ENCODE measurements at places on chromosomes 12 and 14.

DNA sequence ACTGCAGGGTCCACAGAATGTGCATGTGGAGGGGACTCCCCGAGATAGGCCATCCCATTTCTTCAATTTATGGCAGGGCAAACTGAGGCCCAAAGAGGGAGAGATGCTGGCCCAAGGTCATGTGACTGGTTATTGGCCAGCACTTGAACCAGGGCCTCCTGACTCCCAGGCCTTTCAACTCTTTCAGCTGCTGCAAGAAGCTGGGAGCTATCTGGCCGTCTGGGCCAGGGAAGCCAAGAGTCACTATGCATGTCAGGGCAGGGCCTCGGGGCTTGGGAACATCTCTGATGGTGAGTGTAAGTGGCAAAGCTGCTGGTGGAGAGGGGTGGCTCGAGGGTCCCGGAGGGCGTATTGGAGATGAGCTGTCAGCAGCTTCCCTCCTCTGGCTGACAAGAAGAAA lies 9.5 kb upstream of the LTBP2 start:
- DNase-seq = no peak

GRCh38 chr12:103928682-103929045 lies 1.5 kb upstream of the HSP90B1 start:
- DNase-seq = peak; percentile 23

DNA sequence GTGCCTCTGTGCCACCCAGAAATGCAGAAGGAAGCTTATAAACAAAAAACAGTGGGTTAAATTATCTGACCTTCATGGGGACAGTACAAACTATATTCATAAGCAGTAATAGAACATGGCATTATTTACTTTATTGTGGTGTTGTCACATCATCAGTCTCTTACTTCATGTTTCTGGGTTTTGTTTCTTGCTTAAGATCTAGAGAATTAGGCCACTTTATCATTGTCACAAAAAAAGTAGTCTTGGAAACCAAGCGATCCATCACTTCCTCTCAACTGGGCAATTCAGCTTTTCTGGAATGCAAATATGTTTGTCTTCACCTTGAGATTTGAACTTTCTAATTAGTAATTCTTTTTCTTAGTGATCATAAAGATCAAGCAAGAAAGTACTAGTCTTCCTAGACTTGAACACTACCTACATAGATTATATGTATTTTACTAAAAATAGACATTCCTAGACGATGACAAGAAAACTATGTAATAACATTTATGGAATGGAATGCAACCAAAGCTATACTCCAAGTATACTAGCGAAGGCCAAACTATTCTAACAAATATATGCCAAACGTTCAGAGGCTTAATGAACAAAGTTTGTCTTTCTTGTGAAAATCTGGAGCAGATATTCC lies 363.4 kb downstream of the DAD1 start:
- DNase-seq = no peak

DNA sequence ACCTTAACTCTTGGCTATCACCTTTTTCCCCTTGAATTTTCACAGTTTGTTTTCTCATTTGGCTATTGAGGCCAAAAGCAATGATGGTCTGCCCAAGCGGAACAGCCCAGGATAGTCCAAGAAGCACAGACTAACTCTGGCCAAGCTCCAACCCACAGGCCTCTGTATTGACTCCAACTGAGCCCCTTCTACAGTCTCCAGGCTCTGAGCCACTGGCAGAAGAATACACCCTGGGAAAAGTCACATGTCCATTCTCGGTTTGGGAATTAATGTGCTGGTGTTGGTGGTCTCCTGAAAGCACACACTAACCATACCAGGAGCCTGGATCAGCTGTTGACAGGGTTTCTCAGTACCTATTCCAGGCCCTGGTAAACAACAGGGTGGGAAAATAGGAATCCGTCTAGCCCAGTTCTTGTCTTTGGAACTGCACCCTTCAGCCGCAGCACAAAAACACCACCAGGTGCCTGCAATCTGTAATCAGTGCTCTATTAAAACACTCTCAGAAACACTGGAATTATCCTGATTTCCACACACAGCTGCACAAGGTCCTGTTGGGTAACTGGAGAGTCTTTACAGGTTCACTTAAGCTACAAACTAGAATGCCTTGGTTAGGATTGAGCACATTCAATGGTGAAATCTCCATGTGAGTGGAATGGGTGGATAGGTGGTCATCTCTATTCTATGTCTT lies 63.6 kb downstream of the STXBP6 start:
- DNase-seq = no peak

DNA sequence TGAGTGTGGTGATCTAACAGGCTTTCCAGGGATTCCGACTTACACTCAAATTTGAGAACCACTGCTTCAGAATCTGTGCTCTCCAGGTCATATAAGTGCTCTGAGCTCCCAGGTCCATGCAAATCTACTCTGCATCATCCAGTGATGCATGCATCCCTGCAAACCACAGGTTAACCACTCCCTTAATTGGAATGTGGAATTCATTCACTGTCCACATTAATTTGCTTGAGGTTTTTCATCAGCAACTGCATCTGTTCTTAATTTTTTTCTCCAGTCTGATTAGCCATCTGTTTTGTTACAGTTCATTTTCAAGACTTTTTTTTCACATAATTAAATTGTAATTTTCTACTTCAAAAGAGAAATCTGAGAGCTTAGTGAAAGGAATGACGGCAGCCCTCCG lies 43.4 kb upstream of the RIN3 start:
- DNase-seq = no peak

DNA sequence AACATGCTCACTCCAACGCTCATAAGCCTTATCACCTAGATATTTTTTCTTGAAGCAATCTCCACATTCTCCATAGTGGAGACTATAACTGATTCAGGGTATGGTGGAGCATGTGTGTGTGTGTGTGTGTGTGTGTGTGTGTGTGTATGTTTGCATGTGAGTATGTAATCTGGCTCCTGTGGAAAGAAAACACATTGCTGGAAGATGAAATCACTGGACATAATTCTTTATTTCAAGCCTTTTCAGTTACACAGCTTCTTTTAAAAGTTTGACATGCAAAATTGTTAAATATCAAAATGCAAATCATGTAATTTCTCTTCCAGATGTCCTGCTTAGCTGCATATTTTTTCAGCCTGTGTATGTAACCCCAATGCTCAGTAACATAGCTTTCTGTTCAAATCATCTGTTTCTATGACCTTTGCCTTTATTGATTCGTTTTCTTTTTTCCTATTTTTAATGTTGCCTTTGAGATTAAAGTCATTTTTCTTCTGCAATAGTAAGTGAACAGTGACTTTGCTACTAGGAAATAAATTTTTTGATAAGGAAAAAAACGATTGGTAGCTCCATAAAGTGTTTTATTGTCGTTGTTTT lies 80.5 kb upstream of the BTG1 start:
- DNase-seq = no peak

GRCh38 chr14:104991896-104992230 lies 6.3 kb downstream of the CLBA1 start:
- DNase-seq = no peak

DNA sequence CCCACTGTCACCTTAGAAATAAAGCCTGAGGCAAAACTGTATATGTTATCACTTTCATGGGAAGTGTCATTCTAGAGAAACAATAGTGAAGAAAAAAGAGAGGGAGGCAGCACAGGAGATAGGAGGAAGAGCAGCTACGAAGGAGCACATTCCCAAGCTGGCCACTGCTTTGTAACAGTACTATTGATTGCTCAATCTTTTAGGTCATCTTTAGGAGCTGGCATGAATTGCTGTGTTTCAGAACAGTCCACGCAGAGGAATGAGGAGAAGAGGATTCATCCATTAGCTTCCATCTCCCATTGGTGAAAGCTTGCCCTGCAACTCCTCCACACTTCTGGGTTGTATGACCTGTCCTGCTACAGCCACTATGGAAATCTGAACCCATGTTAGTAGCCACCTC lies 372.5 kb upstream of the DDHD1 start:
- DNase-seq = no peak

DNA sequence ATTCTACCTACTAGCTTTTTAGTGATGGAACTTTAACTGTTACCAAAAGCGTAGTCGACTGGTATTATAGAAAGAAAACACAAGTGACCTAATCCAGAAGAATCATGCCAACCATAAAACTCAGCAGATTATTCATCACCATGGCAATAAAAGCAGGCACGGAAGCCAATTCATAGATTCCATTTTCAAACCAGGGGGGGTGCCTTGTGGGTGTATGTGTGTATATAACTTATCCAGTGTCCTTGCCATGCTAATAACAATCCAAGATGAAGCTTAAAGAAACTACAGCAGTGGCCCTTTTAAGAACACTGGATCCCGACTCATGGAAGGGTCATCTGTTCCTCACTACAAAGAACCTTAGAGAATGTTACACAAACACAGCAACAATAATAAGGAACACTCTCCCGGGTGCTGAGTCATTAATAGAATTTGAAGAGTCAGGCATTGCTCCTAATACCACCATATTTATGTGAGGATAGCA lies 61.0 kb downstream of the EPS8 start:
- DNase-seq = no peak

DNA sequence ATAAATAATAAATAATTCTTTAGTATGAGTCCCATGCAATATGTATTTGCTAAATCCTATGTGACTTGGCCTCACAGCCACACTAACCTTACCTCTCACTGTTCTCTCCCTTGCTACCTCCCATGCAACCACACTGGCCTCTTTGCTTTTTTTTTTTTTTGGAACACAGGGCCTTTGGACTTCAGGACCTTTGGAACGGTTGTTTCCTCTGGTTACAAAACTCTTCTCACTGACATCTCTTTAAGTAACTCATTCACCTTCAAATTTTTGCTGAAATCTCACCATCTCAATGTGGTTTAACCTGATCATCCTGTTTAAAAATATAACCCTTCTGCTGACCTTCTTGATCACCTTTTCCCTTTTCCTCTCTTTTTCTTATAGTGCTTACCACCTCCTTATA lies 194.0 kb downstream of the SSPN start:
- no peak for DNase-seq

DNA sequence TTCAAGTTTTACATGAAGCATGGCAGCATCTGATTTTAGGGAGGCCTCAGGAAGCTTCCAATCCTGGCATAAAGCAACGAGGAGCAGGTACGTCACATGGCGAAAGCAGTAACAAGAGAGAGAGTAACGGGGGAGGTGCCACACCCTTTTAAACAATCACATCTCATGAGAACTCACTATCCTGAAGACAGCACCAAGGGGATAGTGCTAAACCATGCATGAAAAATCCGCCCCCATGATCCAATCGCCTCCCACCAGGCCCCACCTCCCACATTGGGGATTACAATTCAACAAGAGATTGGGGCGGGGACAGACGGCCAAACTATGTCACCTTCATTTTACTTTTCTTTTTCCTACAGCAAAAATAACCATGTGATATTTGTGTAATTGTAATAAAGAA lies 7.2 kb upstream of the MAP3K9 start:
- DNase-seq = no peak

DNA sequence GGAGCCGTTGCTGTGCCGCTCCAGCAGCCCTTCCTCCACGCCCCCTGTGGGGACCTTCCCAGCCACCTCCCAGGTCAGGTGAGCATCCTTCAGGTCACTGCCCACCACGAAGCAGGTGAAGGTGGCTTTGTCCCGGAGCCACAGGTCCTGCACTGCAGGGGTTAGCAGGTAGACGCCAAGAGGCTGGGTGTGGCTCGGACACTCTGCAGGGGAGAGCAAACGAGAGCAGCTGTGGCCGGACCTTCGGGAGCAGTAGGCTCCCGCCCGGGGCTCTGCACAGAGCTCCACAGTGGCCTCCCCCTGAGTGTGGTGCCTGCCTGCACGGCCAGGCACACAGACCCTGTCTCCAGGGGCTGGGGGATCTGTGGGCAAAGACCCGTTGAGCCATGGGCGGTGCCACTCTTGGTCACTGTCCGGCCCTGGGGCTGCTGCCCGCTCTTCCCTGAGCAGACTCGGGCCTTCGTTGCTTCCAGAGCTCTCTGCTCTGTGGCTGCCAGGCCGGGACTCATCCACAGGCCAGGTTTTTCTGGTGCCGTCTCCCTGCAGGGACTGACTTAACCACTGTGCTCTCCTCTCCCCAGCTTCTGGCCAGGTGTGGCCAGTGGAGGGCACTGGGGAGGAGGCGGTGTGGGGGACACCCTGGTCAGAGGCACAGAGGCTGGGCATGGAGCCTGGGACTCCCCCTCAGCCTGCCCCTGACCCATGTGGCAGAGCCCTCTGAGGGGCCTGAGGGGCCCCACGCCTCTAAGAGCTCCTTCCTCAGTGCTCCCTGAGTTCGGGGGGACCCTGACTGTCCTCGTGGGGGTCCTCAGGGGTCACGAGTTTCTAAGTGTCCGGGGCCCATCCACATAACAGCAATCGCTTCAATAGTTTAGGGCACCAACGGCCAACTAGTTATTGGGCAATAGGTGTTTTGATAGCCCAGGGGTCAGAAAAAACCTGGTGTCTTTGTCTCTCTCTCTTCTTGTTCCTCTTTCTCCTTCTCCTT lies 314.9 kb downstream of the TMEM121 start:
- DNase-seq = no peak

DNA sequence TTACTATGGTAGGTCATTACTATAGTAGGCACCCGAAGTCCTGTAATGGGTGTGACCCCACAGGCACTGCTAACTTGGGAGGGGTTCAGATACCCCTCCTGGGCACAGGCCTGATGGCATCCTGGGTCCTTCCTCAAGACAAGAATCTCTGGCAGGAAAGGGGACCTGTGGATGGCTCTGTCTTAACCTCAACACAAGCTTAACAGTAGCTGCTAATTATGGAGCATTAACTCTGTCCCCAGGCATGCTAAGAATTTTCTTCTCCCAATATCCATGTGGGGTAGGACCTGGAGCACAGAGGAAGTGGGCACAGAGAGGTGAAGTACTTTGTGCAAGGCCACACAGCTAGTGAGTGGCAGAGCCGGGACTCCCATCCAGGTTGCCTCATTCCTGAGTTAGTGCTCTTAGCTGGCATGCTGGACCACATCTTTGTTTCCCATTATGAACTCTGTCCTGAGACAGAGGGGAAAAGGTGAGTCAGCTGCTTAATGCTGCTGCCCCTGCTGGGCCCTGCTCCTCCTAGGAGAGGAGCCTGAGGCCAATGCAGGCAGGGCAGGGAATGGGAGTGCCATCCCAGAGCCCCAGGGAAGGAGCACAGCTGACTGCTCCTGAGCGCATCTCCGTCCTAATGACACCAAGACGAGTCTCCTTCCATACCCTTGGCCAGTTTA lies 32.1 kb downstream of the GALNT16 start:
- no peak for DNase-seq

DNA sequence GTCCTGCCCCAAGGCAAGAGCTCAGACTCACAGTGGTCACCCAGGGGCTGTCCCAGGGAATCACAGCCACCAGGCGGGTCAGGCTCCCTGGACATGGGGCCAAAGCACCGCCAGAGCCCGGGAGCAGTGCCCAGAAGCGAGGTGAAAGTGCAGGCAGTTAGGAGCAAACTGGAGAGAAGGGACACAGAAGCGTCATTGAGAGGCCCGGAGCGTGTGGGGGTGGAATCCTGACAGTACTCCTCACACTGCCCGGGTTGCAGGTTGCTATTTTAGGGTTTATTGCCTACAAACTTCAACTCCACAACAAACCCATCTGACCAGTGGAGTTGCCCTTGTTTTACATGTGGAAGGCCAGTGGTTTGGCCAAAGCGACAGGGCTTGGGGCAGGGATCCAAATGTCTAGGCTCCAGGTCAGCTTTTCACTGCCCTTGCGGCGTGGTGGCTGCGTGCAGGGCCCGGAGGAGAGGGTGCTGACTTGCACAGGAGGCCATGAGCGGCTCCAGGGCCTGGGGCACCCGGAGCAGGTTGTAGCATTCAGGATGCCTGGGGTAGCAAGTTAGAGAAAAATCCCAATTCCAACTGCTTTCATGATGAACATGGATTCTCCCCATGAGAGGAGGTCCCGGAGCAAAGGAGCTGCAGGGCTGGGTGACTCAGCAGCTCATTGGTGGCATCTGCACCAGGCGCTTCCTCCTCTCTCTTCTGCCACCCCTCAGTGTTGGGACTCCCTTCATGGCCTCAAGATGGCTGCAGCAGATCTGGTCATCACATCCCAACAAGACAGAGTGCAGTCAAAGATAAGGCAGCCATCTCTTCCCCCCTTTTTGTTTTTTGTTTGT lies 112.3 kb upstream of the NCOR2 start:
- DNase-seq = no peak

Measured in stimulated activated CD8-positive, alpha-beta memory T cell treated with anti-CD3 and anti-CD28 coated beads, Interleukin-4, amount 100 ng/mL, for 24 hours (primary cell).